Transverse colon (tissue), 4 donors: ENCODE measurements at places on chromosomes 1 and 21.

GRCh38 chr1:172002725-172003345, 161.5 kb downstream of the DNM3 start:
- peak; percentile 14 for DNase-seq

DNA sequence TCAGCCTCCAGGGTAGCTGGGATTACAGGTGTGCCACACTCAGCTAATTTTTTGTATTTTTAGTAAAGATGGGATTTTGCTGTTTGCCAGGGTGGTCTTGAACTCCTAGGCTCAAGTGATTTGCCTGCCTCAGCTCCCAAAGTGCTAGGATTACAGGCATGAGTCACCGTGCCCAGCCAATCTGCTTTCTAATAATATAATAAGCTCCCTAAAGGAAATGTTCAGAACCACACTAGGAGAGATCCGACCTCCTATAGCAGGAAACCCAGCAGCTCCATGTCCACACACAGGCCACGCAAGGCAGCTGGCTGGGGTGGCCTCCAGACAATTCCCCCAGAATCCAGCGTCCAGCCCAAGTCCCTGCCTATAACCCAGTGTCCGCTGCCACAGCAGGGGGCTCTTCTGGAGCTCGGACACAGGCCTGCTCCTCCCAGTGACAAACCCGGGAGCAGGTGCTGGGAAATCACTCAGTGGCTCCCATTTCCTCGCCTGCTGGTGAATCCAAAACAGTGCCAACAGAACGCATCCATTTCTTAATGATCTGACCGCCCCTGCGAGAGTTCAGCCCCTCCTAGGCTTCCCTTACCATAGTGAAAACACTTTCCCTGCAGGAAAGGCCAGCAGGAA, 7.5 kb downstream of the RIPK4 start:
- DNase-seq = no peak

GRCh38 chr1:204813522-204813921, 57.1 kb upstream of the NFASC start:
- no peak for DNase-seq

GRCh38 chr1:208962867-208963266, 620.6 kb upstream of the CAMK1G start:
- no peak for DNase-seq

DNA sequence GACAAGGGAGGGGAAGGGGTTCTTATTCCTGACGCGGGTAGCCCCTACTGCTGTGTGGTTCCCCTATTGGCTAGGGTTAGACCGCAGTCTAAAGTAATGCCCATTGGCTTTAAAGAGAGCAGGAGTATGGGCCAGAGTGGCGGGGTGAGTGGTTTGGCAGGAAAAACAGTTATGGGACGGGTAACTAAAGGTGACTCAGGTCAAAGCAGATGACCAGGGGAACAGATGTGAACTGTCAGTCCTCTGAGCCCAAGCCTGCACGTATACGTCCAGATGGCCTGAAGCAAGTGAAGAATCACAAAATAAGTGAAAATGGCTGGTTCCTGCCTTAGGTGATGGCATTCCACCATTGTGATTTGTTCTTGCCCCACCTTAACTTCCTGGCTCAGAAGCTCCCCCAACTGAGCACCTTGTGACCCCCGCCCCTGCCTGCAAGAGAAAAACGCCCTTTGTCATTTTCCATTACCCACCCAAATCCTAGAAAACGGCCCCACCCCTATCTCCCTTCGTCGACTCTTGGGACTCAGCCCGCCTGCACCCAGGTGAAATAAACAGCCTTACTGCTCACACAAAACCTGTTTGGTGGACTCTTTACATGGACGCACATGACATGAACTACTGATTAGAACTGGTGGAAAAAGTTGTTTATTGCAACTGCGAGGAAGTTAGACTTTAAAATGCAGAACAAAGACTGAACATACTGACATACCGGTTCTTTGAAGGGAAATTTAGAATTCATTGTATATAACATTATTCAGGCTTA, 758 bp upstream of the ATAD3B start:
- DNase-seq = peak; percentile 44

DNA sequence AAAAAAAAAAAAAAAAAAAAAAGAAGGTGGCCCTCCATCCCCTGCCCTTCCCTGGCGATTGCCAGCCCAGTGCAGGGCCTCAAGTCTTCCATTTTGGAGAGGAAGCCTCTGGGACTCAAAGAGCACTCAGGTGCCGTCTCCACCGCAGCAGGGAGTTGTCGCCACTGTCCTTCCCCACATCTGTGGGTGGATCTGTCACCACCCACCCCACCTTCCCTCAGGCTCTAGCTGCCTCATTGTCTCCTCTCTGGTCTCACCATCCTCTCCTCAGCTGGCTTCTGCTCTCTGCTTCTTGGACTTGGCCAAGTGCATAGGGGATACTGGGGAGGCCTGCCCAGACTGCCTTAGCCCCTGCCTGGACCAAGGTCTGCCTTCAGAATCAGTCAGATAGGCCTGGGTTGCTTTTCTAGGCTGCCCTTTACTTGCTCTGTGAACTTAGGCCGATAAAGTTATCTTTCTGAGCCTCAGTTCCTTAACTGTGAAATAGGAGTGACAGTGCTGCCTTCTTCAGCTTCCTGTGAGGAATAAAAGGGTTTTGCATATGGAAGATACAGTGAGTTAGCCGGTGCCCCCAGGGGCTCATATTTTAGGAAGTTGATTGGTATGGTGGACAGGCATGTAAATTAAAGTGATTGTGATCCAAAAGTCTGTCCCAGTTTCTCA, 15.8 kb downstream of the RCC1 start:
- no peak for DNase-seq

DNA sequence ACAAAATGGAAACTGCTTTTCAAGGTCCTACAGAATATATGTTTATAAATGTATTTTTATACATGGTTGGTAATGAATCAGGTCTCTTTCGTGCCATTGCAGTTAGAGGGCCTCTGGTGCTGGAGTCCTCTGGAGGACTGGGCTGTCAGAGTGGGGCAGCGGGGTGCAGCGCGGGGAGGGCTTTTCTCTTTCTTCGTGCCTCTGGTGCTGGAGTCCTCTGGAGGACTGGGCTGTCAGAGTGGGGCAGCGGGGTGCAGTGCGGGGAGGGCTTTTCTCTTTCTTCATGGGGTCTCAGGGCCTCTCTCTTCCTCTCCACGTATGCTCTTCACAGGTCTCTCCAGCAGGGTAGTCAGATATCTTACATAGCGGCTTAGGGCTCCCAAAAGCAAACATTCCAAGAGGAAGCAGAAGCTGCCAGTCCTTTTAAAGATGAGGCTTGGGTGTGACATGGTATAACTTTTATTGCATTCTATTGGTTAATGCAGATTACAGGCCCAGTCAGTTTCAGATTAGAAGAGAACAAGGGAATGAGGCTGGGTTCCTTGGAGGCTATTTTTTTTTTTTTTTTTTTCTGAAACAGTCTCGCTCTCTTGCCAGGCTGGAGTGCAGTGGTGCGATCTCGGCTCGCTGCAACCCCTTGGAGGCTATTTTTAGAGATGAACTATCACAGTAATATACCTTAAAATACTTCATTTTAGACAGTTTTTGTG, 13.1 kb downstream of the SDCCAG8 start:
- DNase-seq = no peak
